ENCODE measurements at places on chromosomes 6 and 20.
A peak's percentile ranks its signal among the peaks of the same experiment; 100 is the strongest.

DNA sequence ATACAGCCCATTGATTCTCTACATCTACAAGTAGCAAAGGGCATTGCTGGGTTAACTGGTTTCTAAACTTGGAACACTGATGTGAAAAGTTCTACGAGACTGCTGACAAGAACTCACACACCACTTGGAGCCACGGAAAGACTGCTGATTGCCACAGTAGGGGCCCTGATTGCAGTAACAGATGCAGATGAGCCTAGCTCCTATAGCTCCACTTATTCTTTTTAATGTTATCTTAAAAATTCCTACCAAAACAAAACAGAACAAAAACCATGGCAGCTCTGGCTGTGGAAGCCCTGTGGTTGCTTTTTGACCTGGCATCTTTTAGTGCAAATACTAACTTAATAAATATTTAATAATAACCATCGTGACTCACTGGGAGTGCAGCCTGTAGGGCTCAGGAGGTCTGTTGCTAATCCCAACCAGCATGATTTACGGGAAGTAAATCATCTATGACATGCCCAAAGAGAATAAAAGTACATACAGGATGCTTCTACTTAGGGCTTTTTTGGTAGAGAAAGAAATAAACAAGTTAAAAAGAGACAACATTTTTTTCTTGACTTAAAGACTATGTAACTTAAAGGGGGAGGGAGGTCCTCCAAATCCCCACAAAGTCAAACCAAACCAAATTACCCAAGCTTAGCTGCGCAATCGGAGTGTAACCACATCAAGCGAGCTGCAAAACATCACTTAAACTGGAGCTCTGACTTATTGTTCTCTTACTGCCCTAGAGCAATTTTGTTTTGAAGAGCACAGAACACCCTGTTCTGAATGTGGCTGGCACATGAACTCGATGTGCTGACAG lies 87.2 kb downstream of the FKBP5 start:
- no peak for DNase-seq

GRCh38 chr6:125507987-125508655 lies 206.4 kb upstream of the HDDC2 start:
- DNase-seq: no peak

GRCh38 chr20:33277471-33278441 lies 5.3 kb upstream of the BPIFB1 start:
- DNase-seq: no peak

DNA sequence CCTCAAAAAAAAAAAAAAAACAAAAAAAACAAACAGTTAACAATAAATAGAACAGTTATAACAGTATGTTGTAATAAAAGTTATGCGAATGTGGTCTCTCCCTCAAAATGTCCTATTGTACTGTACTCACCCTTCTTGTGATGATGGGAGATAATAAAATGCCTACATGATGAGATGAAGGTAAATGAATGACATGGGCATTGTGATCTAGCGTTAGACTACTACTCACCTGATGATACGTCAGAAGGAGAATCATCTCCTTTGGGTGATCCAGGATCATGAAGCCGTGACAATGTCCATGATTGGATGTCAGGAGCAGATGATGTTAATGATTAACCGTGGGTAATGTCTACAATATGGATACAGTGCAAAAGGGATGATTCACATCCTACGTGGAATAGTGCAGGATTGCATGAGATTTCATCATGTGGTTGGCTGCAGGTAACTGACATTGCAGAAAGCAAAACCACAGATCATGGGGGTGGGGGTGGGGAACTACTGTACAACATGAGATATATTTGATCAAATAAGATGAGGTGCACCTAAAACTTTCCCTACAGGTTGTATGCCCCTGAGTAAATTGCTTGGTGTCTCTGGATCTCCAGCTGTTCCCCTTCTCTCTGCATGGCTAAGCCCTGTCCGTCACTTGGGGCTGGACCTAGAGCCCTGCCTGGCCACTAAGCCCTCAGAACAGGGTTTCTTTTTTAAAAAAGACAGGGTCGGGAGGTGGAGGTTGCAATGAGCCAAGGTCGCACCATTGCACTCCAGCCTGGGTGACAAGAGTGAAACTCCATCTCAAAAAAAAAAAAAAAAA lies 6.2 kb upstream of the RBCK1 start:
- DNase-seq: no peak

DNA sequence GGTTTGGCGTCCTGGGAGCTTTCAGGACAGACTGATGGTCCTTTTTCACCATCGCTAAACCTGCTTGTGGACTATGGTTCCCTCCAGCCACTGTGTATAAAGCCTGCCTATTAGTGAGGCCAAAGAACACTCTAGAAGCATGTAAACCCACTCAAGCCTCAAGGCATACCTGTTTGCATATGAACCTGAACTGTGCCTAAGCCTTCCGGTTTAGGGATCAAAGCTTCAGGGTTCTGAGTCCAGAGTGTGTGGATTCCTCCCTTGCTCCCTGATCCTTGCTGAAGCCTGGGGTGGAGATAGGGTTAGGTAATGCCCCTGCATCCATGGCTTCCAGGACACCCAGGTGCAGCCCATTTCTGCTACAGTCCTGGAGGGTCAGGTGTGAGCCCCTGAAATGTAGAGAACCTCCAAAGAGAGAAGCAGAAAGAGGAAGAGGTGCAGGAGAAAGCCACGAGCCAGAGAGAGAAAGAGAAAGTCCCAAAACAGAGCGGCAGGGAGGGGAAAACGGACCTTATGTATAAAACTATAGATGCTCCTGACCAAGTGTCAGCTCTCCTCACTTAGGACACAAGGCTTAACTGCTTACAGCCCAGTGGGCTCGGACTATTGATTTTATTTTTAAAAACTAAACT lies 93.3 kb downstream of the SCML4 start:
- no peak for DNase-seq

- no peak for DNase-seq
Observed at GRCh38 chr6:155399745-155400653, 55.6 kb downstream of the NOX3 start.

GRCh38 chr6:30162265-30163089 lies 869 bp upstream of the TRIM15 start:
- DNase-seq: no peak

- DNase-seq: no peak
Observed at GRCh38 chr6:133242637-133243585, 1.8 kb downstream of the EYA4 start.

DNA sequence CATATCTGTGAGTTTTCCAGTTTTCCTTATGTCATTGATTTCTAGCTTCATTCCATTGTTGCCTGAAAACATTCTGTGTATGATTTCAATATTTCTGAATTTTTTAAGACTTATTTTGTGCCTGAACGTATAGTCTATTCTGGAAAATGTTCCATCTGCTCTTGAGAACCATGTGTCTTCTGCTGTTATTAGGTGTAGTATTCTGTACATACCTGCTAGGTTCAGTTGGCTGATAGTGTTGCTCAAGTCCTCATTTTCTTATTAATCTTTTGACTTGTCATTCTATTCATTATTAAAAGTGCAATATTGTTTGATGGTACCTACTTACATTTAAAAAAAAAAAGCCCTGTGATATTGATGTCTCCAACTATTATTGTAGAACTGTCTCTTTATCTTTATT lies 869.8 kb upstream of the MAN1A1 start:
- no peak for DNase-seq

- no peak for DNase-seq
Observed at GRCh38 chr20:57259121-57259937, 7.1 kb downstream of the BMP7 start.

- DNase-seq: no peak
Observed at GRCh38 chr6:69019832-69020231, 384.8 kb downstream of the ADGRB3 start.

DNA sequence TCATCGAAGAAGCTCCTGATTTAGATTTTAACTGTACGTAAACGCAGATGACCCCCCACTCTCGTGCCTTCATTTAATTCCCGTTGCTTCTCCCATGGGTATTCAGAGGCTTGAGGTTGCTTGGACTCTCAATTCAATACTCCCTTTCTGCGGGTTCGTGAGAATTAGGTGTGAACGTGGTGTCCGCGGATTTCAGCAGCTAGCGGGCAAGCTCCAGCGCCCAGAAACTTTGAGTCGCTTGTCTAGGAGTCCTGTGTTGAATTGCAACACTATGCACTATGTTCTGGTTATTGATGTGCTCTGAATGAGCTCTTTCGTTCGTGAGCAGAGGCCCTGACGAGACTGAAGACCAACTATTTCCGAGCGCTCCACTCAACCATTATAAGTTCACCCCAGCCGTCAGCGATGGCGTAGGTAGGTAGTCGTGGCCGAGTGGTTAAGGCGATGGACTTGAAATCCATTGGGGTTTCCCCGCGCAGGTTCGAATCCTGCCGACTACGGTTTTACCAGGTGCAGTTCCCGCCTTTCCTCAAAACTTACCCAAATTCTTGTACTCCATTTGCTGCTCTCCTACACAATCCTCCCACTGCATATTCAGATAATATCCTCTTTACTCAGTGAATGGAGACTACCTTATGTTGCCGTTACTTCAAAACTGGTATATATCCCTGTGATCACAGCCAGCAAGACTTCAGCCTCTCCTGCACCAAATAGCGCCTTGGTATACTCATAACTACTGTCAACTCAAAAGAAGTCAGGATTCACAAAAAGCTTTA lies 72.6 kb upstream of the ZNF184 start:
- no peak for DNase-seq

DNA sequence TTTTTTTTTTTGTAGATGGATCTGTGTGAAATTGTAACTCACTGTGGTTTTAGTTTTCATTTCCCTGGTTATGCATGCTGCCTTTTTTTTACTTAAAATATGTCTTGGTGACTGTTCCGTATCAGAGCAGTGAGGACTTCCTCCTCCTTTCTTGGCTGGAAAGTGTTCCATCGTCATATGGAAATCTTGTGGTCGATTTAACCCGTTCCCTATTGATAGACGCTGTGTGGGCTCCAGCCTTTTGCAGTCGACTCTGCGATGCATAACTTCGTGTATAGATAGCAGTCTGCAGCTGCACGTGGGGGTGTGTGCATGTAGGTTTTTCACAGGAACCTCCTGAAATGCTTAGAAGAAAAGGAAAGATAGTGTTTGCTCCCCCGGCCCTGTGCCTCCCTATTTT lies 28.1 kb upstream of the PNPLA1 start:
- DNase-seq: no peak

GRCh38 chr20:59603781-59604541 lies at the start of gene PHACTR3:
Gene PHACTR3, plus strand, starts transcription at chr20:59604540. Its CDS starts 475 bp downstream, at chr20:59605015.
- peak; percentile 72 for DNase-seq

GRCh38 chr6:53737746-53738145 lies 57.1 kb upstream of the LRRC1 start:
- DNase-seq: no peak

GRCh38 chr6:71045296-71045695 lies 88.4 kb upstream of the B3GAT2 start:
- DNase-seq: no peak

GRCh38 chr6:34145161-34146020 lies 496 bp downstream of the GRM4 start:
- no peak for DNase-seq

- DNase-seq: no peak
Observed at GRCh38 chr20:1364106-1364505, 28.7 kb downstream of the FKBP1A start.

DNA sequence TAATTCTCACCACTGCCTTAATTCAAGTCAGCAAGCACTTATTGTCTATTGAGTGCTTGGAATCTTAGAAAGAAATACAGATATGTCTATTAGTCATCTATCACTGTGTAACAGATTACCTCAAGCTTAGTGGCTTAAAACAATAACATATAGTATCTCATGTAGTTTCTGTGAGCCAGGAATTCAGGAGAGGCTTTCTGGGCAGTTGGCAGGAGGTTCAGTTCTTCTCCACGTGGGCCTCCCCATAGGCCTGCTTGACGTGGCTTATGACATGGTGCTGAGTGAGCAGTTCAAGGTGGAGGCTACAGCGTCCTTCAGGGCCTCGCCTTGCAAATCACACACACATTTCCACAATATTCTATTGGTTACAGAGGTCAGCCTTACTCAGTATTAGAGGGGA lies 69.7 kb downstream of the DTD1 start:
- no peak for DNase-seq

- DNase-seq: no peak
Observed at GRCh38 chr6:163329991-163330390, 84.5 kb upstream of the QKI start.

DNA sequence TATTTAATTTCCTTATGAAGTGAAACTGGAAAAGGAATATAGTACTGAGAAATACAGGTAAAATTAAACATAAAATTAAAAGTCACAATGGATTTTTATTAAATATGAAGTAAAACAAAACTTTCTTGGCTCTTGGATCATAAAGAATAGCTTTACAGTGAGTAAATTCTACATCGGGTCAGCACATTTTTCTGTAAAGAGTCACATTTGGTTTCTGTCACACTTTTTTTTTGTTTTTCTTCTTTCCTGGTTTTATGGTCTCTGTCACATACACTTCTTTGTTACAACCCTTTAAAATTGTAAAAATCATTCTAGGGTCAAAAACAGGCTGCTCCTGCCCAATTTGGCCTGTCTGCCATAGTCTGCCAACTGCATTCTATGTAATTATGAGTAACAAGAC lies 254.4 kb upstream of the POU3F2 start:
- DNase-seq: no peak

DNA sequence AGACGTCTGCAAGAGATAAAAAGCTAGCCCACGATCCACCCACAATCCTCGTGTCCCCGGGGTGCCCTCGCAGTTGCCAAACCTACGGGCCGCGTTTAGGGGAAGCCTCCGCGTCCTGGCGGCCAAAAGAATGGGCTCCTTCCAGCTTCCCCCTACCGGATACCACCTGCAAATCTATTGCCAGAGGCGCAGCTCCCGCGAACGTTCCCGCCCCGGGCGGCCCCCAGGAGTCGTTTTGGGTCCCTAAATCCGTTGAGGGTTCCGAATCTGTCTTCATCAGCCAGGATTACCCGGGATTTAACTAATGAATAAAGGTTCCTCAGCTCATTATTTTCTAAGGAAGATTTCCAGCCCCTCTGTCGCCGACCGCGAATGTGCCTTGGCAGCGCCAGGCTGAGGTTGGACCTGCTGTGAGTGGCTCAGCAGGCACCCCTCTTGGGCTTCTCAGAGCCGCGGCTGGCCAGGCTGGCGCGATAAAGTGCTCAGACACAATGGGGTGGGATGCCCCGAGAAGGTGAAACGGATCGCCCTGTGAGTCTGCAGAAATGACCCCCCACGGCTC lies 2.8 kb upstream of the VSX1 start:
- no peak for DNase-seq

DNA sequence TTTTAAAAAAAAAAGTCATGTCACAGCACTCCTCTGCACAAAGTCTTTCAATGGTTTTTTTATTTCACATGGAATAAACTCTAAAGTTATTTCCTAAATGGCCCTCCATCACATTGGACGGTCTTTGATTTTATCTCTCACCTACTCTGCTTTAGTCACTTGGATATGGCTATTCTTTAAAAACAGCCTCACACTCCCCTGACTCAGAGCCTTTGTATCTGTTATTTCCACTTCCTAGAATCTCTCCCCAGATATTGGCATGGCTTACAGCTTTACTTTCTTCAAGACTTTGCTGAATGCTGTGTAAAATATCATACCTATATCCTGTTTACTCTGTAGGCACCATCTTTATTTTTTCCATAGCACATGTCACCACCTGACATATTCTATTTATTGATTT lies 194.7 kb upstream of the MCHR2 start:
- DNase-seq: no peak

GRCh38 chr6:83854766-83855165 lies 1.6 kb downstream of the RIPPLY2 start:
- no peak for DNase-seq
